ENCODE measurements at places on chromosomes 1 and 21.

- DNase-seq, result peak; percentile 24
Measured at GRCh38 chr1:219837274-219837993, 90.9 kb downstream of the SLC30A10 start.

- DNase-seq, result no peak
Measured at GRCh38 chr1:96998466-96998865, 276.9 kb downstream of the PTBP2 start.

GRCh38 chr1:109266965-109267364, 16.0 kb downstream of the PSRC1 start:
- DNase-seq, result no peak

- DNase-seq, result no peak
Measured at GRCh38 chr1:93614986-93615581, 66.6 kb downstream of the BCAR3 start.

DNA sequence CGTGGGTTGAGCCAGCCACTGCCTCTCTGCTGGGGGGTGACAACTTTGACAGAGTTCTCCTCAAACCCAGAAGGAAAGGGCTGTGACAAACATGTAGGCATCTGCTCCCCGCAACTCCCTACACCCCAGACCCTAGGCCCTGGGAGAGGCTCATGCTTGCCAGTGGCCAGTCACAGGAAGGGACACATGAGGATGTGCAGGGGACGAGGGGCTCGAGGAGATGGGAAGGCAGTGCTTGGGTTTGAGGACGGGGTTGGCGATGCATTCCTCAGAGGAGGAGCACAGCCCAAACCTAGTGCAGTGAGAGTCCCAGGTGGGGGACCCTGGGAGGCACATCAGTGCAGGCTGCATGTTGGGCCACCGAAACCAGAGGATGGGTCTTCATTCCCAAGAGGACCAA, 62.1 kb downstream of the STUM start:
- DNase-seq, result no peak

DNA sequence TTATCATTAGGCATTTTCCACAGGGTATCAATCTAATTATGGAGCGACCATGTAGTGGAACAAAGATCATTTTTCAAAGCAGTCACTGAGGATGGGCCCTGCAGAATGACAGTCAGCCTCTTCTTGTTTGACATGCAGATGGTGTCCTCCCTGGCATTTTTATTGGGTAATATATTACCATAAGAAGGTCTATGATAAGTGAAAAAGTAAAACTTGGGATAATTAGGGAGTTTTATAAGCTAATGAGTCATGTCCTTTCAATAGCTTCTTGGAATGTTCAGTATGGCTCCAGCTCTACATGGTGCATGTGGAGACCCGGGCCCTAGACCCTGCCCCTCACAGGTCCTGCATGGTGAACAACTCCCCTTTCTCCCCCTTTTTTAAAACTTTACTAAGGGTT, 232.2 kb upstream of the COA6 start:
- no peak for DNase-seq

- DNase-seq, result no peak
Measured at GRCh38 chr1:42866549-42866948, 20.1 kb downstream of the ZNF691 start.

GRCh38 chr21:42213082-42213774, 5.7 kb upstream of the ABCG1 start:
- DNase-seq, result no peak

DNA sequence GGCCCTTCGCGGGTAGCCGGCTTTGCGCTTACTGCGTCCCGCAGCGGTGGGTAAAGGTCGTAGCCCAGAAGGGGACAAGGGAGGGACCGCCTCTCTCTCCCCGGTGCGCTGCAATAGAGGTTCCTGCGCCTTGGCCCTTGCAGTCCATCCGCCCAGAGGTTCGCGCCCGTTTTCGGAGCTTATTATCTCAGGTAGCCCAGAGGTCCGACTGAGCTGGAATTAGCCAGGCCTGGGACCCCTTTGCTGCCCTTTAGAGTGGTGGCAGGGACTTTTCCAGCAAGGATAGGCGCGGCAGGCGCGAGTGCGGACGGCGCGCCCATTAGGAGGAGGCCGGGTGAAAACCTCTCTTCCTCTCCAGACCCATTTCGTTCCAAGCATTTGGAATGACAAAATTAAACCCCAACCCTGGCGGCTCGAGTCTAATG, 5.0 kb downstream of the LHX4 start:
- peak; percentile 39 for DNase-seq

- DNase-seq, result no peak
Measured at GRCh38 chr1:93766451-93766850, 84.8 kb upstream of the BCAR3 start.

DNA sequence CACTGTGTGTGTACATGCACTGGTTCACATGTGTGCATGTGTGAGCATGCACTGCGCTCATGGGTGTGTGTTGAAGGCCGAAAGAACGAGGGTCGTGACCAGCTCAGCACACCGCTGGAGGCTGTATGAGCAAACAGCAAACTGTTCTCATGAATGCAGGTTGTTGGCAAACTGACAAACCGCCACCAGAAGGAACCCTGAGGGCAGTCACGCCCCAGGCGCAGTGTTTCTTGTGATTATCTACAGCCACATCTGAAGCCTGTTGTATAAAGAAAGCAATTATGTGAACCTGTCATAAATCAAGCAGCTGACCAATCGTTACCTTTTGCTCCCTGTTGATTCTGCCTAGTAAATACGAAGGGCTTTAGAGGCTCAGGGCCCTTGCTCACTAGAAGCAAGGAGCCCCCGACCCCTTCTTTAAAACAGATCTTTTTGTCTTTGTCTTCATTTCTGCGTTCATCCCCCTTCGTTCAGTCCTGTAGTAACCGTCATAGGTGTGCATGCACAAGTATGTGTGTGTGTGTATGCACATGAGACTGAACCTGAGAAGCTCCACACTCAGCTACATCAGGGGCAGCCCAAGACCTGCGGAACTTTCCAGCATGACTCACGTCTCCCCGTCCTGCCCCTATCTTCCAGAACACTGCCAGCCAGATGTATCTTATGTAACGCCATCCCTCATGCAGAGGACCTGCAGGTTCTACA, 16.8 kb upstream of the RIPK4 start:
- DNase-seq, result peak; percentile 22

DNA sequence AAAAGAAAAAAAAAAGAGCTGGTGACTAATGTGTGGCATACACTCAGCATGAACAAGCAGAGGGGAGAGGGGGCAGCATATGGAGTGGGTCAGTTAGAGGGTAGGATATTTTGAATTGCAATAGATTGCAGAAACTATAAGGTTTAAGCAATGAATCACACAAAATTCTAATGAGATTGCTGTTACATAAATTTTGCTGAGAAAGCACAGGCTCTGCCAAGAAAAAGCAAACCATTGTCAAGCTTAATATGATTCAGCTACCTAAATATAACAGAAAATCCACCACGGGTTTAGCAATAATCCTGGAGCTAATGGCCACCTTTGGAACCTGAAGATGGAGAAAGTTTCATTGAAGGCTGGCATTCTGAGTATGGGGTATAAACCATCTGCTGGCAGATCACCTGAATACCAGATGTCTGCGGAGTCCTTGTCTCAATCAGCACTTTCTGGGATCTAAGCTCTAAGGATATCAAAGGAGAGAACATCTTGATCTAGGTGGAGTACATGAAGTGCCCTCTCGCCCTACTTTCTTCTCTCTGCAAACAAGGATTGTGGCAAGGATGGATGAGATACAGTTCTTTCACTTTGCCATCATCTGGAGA, 30.3 kb upstream of the ANGPTL7 start:
- no peak for DNase-seq

- DNase-seq, result no peak
Measured at GRCh38 chr1:61724506-61724812, 482 bp downstream of the TM2D1 start.

DNA sequence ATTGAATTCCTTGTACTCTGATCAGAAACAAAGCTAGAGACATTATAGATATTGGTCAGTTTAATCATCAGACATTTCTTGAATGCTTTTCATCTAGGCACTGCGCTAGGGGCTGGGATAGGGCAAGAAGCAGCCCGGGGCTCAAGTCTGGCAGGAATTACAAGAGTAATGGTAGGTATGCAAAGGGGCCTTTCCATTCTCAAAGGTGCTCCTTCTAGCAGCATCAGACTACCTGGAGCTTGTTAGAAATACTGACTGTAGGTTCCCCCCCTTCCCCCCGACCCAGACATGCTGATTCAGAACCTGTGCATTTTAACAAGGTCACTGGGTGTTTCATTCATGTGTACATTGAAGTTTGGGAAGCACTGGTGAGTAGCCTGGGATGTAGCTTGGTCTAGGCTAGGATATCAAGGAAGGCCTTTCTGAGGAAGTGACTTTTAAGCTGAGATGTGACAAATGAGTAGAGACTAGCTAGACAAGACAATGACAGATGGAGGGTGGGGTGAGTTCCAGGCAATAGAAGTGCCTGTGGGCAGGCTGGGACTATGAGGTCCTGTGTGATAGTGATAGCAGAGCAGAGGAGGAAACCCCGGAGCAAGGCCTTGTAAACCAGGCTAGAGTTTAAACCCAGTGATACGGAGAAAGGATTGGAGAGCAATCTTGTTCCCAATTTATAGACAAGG, 26.3 kb downstream of the NFASC start:
- DNase-seq, result no peak

- DNase-seq, result no peak
Measured at GRCh38 chr21:39756285-39756684, 11.3 kb downstream of the IGSF5 start.

- DNase-seq, result no peak
Measured at GRCh38 chr1:15146142-15146680, 7.3 kb upstream of the TMEM51 start.

- DNase-seq, result no peak
Measured at GRCh38 chr1:100028765-100029164, 59.0 kb downstream of the SLC35A3 start.

DNA sequence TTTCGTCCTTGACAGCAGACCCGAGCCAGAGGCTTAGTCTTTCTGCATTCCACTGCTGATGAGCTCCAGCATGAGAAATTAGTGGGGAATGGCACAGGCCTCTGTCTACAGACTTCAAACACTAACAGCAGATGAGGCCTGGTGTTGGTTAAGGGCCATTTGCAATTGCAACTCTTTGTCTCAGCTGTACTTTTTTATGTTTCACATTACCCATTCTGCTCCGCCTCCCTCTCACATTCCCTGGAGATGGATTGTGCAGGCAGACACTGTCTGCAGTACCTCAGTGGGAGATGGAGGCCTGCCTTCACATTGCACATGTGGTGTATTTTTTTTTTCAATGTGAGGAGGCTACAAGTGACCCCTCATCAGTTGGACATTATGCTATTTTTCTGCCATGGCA, 370.2 kb downstream of the DUSP10 start:
- no peak for DNase-seq

DNA sequence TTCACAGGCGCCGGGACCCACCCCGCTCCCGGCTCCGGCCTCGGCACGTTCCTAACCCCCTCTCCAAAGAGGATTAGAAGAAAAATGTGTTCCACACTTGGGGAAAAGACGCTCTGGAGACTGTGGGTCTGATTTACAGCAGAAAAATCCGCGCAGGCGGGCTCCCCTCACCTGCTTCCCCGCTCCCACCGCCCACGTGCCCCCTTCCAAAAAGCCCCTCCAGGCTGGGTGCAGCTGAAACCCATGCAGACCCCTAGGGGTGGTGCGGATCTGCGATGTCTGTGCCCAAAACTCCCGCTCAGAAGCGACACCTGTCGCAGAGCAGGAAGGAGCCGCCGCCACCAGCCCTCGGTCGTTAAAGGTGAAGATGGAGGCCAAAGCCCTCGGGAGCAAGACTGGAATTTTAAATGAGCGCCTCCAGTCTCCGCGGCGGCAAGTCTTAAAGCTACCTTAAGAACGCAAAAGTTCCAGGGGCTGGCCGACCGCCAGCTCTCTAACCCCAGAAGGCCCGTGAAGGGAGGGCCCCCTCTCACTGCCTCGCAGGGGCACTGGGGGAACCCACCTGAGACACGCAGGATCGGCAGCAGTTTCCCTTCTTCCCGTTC, 688 bp upstream of the CHD5 start:
- no peak for DNase-seq

- DNase-seq, result no peak
Measured at GRCh38 chr1:109903376-109903930, 7.2 kb upstream of the CSF1 start.

DNA sequence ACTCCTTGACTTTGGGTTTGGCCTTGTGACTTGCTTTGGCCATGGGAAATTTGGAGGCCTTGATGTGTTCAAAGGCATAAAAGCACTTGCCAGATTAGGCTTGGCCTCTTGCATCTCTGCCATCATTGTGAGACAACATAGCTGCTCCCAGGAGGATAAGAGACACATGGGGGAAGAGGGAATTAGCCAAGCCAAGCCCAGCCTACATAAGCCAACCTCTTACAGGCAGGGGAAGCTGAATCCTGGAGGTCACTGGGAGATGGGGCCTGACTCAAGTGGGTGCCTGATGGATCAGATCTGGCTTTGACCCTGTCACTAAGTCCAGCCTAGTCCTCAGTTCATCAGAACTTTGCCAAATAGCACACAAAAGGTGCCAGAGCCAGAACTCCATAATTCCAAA, 37.6 kb upstream of the HMGB4 start:
- no peak for DNase-seq

- no peak for DNase-seq
Measured at GRCh38 chr1:180299479-180300221, 69.6 kb downstream of the LHX4 start.

DNA sequence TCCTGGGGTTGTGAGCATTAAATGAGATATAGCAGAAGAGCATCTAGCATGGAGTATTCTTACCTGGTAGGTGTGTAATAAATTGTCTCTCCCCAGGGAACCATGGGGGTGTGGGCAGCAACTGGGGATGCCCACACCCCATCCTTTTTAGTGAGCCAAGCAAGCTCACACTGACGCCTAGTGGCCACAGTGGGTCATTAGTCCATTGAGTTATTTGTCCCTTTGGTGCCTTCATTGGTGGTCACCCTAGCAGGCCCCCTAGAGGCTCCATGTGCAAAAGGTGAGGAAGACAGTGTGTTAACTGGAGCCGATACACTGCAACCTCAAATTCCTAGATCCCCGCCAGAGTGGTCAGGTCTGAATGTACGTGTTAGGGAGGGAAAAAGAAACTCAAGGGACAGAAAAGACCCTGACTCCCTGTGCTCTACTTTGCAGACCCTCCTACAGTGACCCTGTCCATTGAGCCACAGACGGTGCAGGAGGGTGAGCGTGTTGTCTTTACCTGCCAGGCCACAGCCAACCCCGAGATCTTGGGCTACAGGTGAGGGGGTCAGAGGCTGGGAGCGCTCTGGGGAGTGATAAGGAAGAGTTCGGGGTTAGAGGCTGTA, 93.3 kb upstream of the CD1D start:
- DNase-seq, result peak; percentile 77

- no peak for DNase-seq
Measured at GRCh38 chr1:229088711-229089110, 182.2 kb upstream of the RAB4A start.

DNA sequence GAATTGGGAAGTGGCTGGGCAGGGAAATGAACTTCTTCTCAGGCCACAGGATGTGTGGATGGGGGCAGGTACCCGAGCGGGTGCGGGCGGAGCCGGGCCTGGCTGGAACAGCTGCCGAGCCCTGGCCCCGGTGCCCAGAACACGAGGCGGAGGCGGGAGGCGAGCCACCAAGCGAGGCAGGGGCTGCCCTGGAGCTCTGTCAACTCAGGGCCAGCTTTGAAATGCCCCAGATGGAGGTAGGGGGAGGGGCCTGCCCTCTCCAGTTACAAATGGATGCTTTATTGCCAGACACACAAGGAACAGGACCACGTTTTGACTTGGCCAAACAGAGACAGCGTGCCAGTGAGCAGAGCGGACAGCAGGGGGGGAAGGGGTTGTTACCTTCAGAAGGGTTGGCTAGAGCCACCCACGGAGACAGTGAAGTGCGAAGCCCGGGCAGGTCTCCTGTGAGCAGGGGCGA, 240.4 kb downstream of the SDCCAG8 start:
- DNase-seq, result peak; percentile 40

Measured in nephron progenitor cell (in vitro differentiated cells).